ENCODE measurements at places on chromosomes 12 and 14.

DNA sequence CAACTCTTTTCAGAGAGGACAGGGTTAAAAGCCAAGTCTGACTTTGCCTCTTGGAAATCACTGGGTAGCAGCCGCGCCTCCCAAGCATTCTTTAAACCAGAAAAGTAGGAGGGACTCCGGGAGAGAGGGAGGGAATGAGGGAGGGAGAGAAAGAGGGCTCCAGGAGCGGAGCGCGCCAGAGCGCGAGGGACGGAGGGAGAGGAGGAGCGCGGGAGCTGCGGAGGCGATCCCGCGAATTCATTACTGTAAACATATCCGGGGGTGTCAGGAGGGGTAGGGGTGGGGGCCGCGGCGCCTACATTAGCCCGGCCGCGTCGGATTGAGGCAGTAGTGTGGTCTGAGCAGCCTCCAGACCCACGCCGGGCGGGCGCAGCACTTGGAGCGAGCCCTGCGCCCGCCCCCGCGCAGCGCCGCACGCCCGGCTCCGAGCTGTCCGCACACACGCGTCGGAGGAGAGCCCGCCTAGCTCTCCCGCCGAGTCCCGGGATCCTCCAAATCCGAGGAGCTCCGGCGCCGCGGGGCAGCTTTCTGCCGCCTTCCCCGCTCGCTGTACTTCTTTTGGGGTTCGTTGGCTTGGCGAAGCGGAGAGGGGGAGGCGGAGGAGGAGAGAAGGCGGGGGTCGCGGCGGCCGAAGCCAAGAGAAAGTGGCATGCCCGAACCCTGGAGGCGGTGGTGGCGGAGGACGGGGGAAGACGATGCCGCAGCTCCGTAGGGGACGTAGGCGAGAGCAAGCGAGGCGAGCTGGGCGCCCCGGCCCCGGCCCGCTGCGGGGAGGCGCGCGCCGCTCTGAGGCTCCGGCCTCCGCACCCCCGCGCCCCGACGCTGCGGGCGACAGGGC lies 3.3 kb downstream of the FLRT2 start:
- ATAC-seq, result peak; percentile 49

DNA sequence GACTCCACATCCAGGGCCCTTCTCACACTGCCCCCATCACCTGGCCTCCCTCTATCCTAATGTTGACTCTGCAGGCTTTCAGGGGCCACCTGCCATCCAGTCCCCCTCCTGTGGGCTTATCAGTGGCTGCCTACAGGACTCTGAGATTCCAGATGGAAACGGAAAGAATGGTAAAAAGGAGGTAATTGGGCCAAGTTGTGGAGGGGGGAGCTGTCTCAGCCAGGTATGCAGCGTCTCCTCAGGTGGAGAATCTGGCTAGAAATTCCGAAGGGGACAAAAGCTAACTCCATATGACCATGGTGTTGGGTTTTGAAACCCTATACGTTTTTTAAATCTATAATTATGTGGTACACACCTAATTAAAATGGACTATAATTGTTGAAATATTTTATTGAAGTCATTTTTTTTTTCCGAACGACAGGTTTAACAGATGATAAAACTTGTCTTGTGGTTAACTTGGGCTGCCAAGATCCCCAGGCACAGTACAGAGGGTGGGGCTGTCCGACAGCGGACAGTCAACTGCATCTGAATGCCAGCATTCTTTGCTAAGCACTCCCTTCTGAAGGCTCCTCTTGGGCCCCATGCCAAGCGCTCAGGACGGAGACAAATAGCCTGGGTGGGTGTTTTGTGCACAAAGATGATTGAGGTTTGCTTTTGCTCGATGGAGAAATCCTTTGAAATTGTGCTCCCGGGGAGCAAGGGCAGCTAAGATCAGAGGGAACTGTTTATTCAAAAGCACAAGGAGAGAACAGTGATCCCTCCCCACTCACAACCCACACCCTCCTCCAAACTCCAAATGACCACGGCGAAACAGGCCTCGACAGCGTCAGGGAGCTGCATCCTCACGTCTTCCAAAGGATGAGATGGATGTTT lies 365.6 kb downstream of the BCL11B start:
- peak; percentile 74 for ATAC-seq

- ATAC-seq, result peak; percentile 36
Observed at GRCh38 chr14:50666772-50667683, 1.1 kb downstream of the SAV1 start.

GRCh38 chr14:76643887-76644286 lies 117.4 kb upstream of the VASH1 start:
- ATAC-seq, result no peak

- no peak for ATAC-seq
Observed at GRCh38 chr12:63045020-63045860, 105.8 kb downstream of the AVPR1A start.

DNA sequence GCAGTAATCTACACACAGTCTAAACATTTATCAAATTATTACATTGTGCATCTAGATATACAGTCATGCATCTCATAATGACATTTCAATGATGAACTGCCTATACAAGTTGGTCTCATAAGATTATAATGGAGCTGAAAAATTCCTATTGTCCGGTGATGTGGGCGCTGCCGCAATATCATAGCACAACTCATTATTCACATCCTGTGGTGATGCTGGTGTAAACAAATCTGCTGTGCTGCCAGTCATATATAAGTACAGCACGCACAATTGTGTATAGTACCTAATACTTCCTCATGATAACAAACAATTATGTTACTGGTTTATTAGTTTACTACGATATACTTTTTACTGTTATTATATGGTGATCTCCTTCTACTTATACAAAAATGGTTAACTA lies 768.8 kb upstream of the NOVA1 start:
- no peak for ATAC-seq

DNA sequence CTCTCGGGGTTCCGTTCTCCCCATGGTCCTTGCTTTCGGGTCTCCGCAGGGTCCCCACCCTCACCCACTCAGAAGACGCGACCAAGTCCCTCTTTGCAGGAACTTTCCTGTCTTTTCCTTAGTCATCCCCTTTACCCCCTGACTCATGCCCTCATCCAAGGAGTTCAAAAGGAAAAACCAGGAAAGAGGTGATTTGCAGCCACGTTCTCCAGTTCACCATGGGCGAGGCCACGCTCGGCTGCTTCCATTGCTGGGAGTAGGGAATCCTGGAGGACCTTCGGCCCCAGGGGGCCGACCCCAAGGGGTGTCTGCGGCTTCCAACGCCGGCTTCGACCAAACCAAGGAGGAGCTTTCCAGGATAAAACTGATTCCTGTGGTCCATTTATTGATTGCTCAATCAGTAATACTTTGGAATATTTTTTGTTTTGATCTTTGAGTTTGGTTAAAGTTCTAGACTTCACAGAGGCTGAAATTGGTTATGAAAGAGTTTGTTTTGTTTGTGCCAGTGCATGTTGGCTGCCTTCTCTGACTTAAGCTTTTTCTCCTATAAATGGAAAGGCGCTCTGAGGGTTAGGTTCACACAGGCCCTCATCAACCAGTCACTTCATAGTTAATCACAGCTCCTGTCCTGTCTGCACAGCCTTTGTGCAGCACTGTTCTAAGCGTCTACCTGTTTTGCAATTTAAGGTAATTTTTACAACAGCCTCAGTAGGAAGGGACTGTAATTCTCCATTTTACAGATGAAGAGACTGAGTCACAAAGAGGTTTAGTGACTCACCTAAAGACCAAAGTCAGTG lies 827 bp downstream of the ALDH2 start:
- ATAC-seq, result peak; percentile 66

- ATAC-seq, result peak; percentile 52
Observed at GRCh38 chr12:31118347-31119191, 44.9 kb downstream of the DDX11 start.

DNA sequence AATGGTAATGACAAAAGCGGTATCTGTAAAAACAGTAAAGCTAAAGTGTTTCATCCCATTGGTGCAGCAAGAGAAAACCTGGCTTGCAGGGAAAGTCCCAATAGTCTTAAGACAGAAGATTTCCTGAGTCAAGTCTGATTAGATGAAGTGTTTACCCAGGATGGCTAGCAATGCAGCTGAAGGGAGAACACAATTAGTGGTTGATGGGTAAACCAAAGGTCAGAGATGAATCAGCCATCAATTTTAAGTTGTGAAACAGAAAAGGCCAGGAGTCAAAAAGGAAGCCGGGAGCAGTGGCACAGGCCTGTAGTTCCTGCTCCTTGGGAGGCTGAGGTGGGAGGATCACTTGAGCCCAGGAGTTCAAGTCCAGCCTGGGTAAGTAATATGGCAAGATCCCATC lies 52.6 kb downstream of the SEC23A start:
- ATAC-seq, result peak; percentile 43

DNA sequence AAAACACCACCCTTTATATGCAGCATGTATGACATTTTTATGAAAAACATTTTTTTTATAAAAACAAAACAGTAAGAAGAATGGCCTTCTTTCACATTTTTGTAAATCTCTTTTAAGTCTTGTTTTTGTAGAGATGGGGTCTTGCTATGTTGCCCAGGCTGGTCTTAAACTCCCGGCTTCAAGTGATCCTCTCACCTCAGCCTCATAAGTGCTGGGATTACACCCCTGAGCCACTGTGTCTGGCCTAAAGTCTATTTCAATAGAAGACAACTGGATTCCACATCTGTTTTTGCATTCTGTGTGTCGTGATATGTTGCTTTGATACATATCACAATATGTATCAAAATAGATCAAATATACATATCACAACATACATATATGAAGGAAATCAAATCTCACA lies 98.9 kb downstream of the ELK3 start:
- ATAC-seq, result no peak

DNA sequence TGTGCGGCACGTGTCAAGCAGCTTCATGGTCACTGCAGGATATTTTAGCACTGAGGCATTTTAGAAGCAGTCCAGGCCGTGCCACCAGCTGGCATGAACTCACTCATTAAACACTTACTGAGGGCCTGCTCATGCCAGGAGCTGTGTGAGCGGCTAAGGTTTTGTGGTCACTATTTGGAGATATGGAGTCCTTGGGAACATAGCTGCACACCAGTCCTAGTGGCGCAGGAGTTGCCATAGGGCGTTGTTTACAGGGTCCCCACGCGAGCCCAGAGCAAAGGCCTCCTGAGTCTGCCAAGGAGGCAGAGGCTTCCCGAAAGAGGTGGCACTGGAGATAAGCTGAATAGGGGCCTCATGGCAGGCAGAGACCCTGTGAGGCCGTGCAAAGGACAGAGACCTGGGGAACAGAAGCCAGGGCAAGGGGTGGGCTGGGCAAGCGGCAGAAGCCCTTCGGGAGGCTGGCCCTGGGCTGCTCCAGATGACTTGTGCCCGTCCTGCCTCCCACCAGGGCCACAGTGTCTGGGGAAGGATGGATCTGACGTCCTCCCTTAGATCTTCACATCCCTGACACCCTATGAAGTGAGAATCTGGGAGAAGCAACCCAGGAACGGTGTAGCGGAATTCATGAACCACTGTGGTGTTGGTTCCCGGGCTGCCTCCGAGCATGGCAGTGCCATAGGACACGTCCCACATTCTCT lies 38.9 kb downstream of the SFSWAP start:
- ATAC-seq, result no peak

DNA sequence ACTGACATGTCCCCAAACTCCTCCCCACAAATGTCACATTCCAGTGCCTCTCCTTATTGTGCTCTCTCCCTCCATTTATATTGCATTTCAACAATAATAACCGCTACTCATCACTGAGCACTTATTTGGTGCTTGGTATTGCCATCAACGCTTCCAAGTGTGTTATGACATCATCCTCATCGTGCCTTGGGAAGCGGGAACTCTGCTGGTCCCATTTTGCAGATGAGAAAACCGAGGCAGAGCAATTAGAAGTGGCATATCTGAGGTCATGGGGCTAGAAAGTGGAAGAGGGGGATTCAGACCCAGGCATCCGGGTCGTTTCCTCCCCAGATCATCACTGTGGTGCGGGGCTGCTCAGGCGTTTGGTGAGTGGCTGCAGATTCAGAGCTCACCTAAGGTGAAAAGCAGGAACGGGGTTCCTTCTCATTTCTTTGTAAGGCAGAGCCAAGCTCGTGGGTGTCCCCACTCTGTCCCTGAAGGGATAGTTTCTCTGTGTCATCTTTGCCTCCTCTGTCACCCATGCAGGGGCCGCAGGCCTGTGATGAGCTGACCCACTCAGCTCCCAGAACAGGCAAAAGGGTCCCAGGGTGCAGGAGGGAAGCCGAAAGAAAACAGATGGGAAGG lies 5.5 kb upstream of the FZD10 start:
- no peak for ATAC-seq

DNA sequence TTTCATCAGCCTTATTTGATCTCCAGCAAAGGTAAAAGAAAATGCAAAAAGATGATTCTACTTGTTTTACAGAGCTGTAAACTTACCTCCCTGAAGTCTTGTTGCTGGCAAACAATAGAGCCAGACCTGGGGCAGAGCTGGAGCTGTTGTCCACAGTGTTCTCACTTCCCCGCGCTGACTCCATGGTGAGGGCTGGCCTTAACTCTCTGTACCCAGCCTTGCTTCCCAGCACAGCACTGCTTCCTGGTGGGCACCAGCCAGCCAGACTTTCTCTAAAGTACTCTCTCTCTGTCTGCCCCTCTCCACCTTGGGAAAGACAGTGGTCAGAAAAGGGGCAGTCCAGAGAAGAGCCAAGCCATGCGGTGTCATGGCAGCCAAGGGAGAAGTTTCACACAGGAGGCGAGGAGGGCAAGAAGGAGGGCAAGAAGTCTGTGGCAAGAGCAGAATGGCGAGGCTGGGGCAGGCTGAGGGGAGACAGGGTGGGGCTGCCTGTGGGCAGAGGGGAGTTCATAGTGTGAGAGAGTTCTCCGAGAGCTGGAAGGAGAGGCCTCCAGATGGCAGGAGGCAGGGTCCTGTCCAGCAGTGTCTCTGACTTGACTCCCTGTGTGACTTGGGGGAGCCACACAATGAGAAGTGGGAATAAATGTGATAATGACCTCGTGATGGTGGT lies 9.3 kb downstream of the EVL start:
- no peak for ATAC-seq

GRCh38 chr12:105823810-105824209 lies 314.9 kb downstream of the NUAK1 start:
- no peak for ATAC-seq

DNA sequence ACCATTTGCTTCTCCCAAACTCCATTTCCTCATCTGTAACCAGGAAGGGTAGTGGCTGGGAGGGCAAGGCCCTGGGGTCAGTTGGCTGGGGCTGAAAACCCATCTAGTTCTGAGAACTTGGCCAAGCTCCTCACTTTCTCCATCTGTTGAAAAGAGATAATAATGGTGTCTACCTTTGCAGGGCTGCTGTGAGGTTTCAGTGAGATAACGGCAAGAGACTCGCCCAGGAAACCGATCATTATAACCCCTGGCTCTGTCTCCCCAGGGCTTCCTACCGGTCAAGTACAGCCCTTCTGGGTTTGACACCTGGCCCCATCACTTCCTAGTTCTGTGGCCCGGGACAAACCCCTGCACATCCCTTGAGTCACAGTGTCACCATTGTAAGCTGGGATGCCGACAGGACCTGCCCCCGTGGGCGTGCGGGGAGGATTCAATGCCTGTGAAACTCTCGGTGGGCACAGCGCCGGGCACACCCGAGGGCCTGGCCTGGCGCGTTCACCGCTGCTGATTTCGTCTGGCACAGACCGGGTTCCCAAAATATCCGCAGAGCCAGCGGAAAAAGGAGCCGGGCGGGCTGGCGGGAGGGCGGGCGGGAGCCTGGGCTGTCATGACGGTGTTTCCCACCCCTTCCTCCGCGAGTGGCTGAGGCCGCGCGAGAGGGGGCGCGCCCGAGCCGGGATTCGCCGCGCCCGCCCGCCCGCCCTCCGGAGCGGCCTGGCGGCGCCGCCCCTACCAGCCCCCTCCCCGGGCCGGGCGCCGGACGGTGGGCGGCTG lies 4.4 kb downstream of the KMT5A start:
- peak; percentile 58 for ATAC-seq

Measured in esophagus mucosa (tissue), 1 donor.